Hindlimb muscle (tissue), 1 donor: ENCODE measurements at places on chromosomes 1 and 21.
A peak's percentile ranks its signal among the peaks of the same experiment; 100 is the strongest.

DNA sequence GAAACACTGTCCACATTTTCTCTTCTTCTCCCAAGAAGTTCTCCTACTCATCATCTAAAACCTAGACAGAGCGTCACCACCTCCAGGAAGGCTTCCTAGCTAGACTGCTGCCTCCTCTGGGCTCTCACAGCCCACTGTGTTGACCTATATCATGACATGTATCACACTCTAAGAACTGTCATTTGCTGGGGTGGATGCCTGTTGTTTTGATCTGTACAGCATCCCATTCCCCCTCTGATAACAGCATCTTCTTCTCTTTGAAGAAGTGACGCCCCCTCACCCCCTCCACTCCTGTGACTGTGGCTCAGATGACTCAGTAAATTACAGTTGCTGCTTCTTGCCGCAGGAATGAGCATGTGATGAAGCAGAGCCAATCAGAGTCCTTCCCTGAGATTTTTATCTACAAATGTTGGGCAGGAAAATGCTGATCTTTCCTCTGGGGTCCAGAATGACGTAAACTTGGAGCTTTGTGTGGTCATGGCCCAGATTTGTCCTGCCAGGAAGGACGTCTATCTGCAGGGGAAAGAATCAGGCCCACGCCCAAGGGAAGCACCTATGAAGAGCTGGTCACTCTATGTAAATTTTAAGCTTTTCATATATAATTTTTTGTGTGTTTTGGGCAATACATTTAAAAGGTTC lies 28.0 kb upstream of the FOXO6 start:
- no peak for DNase-seq

- DNase-seq = no peak
These were observed 28.1 kb upstream of the ZYG11A start for GRCh38 chr1:52814465-52814864.

- DNase-seq = no peak
These were observed 11.5 kb downstream of the SORT1 start for GRCh38 chr1:109386054-109386717.

DNA sequence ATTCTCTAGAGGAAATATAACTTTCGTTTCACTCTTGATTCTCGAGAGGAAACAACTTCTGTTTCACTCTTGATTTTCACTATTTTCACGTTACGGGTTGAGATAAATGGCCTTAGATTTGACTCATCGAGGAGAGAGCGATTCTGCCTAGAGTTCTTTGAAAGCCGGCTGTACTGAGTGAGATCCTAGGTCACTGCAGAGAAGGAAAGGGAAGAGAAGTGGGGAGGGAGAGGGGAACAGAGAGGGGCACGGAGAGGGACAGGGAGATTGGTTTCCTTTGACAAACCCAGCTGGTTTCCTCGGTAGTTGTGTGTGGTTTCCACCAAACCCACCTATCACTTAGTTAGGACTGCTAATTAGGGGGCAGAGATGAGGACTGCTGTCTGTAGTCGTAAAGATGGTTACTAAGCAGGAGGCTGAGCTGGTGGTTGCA lies 21.6 kb upstream of the GPR137B start:
- DNase-seq = no peak

DNA sequence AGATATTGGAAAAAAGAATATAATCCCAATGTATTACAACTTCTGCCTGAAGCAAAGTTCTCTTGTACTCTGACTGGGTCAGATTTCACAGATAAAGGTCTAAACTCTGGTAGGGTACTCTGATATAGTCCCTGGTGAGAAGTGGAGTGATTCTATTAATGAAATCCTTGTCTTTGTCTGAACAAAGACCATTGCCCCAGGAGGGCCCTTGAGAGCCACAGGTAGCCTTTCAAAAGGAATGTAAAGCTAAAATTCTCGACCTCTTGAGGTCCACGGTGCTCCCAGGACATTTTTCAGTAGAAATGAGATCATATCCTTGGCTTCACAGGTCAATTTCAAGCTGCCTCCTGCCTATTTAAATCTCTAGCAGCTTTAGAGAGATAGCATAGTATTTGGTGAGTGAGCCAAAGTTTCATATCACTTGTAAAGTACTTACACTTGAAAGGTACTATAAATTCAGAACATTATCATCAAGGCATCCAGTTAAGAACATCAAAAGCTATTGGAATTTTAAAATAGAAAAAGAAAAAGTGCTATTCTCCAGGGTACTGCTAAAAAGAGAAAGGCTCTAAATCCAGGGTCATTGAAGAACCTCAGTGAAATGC lies 10.1 kb downstream of the TNNI3K start:
- DNase-seq = no peak

DNA sequence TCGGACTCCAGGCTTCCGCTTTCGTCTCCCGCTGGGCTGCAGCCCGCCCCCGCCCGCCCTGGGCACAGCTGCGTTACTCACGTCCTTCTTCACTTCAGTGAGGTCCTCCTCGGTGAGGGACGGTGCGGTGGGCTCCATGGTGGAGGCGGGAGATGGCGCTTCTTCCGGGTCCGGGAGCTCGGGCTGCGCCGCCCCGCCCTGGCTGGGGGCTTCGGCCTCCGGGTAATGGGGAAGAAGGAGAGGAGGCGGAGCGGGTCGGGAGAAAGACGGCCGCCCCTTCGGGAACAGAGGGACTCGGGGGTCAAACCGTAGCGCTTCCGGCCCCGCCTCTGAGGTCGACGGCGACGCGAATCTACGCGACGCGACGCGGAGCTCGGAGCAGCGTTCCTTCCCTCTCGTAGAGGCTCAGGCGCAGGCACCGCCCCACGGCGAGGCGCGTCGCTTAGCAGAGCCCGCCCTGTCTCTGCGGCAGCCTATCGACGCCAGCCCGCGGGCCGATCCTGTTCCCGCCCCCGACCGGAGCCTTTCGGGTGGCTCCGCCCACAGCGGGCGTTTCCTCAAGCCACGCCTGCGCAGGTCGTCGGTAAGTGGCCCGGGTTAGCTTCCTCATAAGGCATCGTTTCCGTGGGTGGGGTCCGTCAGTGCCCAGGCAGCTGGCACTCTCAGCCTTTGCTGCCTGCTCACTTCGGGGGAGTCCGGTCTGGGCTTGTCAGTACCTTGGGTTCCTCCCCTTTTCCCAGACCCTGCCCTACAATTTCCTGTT lies at the start of gene BCL10:
Gene BCL10 (minus strand): TSS at position 418 of the 763 bp plus-strand sequence. CDS start 280 bp downstream, at position 138.
- DNase-seq = peak; percentile 99

GRCh38 chr1:163661391-163661790 lies 339.6 kb downstream of the NUF2 start:
- DNase-seq = no peak

DNA sequence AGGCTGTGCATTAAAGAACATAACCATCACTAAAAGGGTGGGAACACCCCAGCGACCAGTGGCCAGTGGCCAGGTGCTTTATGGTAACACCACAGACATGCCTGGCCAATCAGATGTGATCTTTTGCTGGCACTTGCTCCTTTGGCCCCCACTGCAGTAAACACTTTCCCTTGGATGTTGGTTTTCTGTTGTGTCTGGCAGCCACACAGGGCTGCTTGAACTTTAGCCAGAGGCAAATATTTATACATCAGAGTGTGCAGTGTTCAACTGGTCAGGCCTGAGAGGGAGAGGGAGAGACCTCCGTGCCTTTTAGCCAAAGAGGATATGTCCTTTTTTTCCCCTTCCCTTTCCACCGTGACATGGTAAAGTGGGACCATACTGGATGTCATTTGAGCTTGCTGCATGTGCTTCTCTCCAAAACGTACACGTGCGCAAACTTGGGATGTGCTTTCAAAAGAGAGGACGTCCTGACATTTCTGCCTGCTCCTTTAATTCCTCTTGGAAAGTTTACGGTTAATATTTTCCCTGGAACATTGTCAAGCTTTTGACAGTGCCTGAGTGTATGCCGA lies 101.2 kb downstream of the NFIA start:
- DNase-seq = peak; percentile 81

- no peak for DNase-seq
These were observed 35.4 kb upstream of the FOXE3 start for GRCh38 chr1:47380699-47381098.

DNA sequence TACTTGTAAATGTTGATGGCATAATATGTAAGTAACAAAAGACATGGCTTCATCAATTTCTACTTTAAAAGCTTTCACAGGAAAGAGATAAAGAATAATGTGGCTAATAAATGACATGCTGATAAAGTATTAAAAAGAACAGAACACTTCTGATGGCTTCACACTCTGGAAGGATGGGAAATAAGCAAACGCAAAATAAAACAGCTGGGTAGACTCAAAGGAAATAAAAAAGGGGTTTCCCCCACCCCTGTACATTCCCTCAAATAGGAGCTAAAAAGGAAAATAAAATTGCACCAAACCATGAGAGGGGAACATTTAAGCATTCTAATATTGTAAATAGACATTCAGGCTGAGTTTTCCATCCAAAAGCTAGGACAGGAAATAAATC lies 27.0 kb upstream of the DYRK1A start:
- no peak for DNase-seq

DNA sequence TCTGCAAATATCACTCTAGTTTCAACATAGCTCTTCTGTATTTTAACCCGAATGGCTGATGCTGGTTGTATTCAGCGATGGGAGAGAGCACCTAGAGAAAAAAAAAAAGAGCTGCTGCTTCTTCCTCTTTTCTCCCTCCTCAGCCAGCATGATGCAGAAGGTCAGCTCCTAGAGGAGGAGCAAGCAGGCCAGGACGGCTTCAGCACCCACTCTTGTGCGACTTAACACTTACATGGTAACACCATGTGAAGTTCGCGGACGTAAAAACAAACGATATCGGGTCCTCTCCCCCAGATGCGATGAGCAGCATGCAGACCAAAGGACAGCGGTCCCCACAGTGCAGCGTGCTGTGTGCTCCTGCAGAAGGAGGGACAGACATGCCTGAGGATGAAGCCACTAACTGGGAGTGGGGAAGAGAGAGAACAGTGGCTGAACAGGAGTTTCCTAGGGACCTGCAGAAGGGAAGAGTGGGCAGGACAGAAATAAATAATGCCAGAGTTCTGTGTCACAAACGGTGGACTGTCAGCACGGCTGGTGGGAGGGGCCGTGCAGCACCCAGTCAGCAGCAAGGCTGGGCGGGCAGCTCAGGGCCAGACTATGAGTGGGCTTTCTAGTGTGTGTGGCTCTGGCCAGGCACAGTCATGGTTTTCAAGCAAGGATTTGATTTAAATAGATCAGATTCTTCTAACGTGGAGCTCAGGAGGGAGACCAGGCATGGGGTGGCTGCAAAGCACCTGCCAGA lies 11.4 kb upstream of the B3GALT5 start:
- no peak for DNase-seq

DNA sequence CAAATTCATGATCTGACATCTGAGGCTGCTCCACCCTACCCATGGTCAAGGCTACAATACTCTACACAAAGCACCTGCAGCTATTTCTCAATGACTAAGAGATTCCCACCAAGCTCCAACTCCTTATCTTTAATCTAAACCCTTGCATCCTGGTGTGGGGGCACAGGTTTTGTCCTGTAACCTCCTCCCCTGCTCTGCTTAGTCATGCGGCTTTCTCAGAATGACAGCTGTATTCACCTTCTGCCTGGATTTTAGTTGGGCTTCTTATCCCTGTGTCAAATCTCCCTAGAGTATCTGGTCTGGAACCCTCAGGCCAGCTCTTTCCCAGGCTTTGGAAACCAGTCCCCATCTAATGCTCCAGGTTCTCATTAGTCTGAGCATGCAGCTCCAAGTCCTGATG lies 159.0 kb downstream of the BARHL2 start:
- DNase-seq = no peak

- DNase-seq = no peak
These were observed 18.2 kb downstream of the KIF17 start for GRCh38 chr1:20699558-20699957.

- DNase-seq = no peak
These were observed 56.5 kb downstream of the FNBP1L start for GRCh38 chr1:93504247-93505033.

DNA sequence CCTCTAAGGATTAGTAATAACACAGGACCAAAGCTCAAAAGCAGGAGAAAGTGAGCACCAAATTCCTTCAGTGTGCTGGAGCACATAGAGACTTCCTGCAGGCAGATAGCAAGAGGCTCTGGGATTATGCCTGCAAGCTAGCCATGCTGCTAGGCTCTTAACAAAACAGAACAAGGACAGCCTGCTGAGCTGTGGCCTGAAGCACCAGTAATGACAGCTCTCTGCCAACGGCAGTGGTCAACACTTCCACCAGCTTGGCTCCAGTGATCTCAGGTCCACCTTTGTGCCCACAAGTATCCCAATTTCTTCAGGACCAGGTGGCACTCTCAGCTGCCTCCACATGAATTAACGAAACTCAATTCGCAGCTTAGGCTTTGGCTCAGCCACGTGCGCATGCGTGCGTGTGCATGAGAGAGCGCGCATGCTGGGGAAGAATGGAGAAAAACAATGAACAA lies 64.2 kb downstream of the SLC45A1 start:
- DNase-seq = no peak

DNA sequence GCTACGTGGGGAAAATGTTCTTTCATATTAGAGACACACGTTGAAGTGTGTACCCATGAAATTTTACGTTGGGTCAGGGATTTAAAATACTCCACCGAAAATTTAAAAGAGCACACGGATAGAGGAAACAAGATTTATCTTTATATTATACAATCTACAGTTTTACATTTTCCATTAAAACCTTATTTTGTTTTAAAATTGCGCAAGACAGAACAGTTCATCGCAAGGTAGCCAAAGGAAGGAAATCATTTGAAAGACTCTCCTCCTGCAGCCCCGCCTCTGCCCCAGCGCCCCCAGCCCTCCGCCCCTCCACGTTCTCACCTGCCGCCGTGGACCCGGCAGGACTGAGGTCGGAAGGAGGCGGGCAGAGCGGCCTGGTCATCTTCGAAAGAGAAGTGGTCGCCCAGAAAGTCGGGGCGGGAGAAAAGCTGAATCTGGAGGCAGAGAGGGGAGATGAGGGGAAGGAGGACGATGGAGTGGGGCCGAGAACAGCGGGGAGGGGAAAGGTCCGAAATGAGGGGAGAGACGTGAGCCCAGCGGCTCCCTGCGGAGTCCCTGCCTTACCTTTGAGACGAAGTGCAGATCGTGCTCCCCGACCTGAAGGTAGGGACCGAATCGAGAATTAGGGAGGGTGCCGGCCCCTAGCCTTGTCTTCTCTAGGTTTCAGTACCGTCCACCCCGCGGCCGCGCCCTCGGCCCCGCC lies 18.0 kb downstream of the CRYBG2 start:
- no peak for DNase-seq

GRCh38 chr1:145996433-145997015 lies at the start of gene TXNIP:
TSS of gene TXNIP (minus strand) at chr1:145996579. CDS start at chr1:145996266, 313 bp downstream.
- peak; percentile 98 for DNase-seq

- DNase-seq = no peak
These were observed 2.2 kb downstream of the IER5 start for GRCh38 chr1:181090641-181091126.

GRCh38 chr1:184911103-184911745 lies 63.1 kb downstream of the NIBAN1 start:
- DNase-seq = no peak

GRCh38 chr1:100523038-100523652 lies 14.8 kb upstream of the GPR88 start:
- no peak for DNase-seq

DNA sequence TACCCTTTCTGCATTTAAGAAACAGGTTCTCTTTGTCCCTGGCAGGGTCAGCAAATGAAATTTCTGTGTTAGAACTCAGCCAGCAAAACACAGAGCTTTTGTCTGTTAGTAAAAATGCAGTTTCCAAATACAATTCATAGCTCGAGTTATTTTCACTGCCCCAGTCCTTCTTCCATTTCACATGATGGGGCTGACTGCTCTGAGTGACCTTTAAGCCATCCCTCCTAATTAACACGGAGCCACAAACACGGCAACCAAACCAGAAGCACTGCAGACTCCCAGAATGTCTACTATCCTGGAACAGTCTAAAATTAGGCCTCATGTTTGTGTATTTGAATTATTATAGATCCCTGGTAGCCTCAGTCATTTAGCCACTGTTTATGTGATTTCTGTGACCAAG lies 99.1 kb upstream of the RGS4 start:
- DNase-seq = no peak

- no peak for DNase-seq
These were observed 21.3 kb downstream of the SOAT1 start for GRCh38 chr1:179314928-179315327.
